ENCODE measurements at places on chromosomes 2 and 18.

GRCh38 chr2:161077367-161078210 is 82.6 kb upstream of the TANK start:
- no peak for DNase-seq

DNA sequence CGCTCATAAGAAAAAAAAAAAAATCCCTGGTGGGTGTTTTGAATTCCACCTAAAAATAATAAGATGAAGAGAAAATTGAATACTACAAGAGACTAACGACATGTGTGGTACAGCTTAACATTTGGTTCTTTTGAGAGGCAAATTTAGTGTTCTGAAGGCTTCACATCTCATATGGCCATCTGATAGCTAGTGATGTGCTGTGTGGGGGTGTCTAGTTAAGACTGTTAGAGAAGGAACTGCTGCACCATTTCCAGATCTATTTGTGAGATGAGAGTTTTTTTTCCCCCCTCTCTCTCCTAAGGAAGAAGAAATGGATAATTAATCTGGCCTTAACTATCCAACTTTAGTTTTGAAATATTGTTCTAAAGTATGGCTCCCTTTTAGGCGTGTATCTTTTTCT is 321.6 kb downstream of the SLC4A3 start:
- DNase-seq, result no peak

DNA sequence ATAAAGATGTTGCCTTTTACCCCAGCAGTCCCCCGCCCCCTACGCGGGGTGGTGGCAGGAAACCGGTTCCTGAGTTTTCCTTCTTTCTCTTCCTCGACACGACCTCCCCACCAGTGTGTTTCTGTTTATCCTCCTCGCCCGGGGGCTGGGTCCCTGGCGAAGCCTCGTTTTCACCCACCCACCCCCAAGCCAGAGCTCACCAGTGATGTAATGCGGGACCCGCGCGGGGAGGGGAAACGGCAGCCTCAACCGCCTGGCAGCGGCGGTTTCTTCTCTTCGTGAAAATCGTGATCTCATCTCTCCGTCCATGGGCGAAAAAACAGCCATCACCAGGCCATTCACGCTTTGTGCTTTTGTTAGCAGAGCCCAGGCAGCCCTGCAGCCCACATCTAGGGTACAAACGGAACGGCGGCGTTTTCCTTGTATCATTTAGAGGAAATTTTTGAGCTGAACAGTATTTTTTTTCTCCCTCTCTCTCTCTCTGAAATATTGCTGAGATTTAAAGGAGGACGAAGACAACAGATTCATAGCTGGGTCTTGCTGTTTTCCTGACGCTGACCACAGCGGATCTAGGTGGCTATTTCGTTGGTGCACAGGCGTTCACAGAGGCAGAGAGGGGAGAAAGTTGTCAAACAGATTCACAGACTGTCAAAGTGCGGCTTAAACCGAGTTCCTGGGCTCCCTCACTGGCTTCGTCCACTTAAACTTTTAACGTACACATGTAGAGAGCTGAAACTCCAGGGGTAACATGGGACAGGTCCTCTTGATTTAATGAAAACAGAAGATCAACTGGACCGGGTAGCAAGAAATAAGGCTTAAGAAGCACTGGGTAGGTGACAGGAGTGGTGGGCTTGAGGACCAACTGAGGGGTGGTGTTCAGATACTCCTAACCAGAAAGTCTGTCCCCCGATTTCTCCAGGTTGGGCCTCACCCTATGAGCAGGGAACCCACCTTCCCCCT is 21.9 kb upstream of the PAX3 start:
- DNase-seq, result no peak

DNA sequence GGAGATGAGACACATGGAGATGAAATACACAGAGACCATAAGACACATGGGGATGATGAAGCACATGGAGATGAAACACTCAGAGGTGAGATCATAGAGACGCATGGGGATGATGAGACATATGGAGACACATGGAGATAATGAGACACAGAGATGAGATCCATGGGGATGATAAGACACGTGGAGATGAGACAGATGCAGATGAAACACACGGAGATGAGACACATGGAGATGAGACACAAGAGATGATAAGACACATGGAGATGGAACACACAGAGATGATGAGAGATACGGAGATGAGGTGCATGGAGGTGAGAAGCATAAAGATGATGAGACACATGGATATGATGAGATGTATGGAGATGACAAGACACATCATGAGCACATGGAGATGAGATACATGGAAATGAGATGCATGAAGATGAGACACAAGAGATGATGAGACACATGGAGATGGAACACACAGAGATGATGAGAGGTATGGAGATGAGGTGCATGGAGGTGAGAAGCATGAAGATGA is 276.7 kb downstream of the MYT1L start:
- DNase-seq, result no peak

GRCh38 chr2:27073782-27074181 is 2.3 kb upstream of the OST4 start:
- no peak for DNase-seq

DNA sequence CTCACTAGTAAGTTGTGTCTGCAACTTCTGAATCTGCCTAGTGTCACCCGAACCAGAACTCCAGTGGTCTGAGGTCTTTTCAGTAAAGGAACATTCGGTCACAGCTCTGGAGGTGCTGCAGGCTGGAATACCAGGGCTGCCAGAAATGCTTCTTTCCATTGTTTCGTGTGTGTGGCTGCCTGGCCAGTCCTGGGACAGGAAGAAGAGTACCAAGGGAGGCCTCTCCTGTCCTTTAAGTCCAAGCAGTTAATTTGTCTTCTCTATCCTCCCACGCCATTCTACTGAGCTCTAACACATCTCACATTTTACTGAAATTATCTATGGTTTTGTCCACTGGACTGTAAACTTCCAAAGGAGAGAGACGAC is 196.0 kb downstream of the LNPK start:
- no peak for DNase-seq

GRCh38 chr2:16262526-16263178 is 322.3 kb downstream of the MYCN start:
- DNase-seq, result no peak

DNA sequence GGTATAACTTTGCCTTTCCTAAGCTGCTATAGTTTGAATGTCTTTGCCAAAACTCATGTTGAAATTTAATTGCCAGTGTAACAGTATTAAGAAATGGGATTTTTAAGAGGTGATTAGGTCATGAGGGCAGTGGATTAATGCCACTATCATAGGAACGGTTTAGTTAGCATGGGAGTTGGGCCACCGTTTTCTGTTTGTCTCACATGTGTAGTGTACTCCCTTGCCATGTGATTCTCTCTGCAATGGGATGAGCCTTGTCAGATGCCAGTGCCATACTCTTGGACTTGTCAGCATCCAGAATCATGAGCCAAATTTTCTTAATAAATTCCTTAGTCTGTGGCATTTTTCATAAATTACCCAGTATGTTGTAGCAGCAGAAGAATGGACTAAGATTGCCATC is 388.9 kb upstream of the RGPD4 start:
- no peak for DNase-seq

GRCh38 chr2:200588076-200588678 is 2.4 kb downstream of the AOX1 start:
- no peak for DNase-seq

DNA sequence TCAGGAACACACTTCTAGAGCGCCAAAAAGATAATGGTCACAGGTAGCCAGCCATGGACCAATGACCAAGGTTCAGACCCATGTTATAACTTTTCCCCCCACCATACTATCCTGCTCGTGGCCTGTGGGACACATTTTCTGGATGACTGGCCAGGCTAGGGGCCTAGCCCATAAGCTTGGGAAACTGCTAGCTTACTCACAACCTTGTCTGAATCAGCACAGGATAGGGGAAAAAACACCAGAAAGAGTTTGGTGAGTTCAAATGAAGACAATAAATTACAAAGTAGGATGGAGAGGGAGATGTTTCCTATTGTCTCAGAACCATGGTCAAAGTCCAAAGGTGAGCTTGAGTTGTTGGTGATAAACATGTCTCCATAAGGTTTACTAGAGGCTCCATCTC is 156.3 kb upstream of the CCDC68 start:
- no peak for DNase-seq

GRCh38 chr2:122886479-122887145 is 1131.2 kb downstream of the TSN start:
- no peak for DNase-seq

DNA sequence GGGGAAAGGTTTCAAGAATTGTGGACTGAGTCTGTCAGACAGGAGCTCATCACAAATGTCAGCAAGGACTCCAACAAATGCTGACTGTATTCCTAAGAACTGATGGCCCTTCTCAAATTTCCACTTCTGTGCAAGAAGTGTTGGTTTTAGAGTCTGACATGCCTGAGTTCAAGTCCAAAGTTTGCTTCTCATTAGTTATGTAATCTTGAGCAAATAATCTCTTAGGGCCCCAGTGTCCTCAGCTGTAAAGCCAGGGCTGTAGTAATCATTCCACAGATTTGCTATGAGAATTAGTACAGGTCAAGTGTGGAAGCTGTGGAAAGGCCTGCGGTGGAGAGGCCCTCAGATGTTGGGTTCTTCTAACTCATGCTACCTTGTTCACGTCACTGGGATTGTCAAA is 23.9 kb downstream of the MEP1B start:
- no peak for DNase-seq

- DNase-seq, result no peak
These were observed 94.6 kb upstream of the SCG2 start for GRCh38 chr2:223696719-223697118.

DNA sequence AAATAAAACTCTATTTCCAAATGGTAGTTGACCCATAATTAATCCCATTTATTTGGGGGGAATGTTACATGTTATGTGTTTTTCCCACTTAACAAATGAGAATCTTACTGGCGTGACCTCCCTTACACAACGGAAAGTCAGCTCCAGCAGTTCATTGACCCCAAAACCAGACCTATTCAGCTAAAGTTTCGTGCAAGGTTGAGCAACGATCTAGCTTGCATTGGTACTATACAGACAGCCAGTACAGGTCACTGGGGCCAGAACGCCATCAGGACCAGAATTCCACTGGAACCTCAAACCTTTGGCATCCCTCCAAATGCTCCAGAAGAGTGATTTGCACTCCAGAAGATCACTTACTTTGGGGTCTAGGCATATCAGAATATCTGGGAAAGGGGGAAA is 6.8 kb upstream of the CTAGE1 start:
- DNase-seq, result no peak

GRCh38 chr2:207341804-207342203 is 176.1 kb upstream of the KLF7 start:
- DNase-seq, result no peak
